ENCODE measurements at places on chromosomes 6 and 20. TPM values are rescaled to one million over a fixed set of nuclear protein-coding genes. Genes with fewer than 3 reads are reported as not detected.

RRAGD gene
- 11.6 TPM for total RNA-seq

DNA sequence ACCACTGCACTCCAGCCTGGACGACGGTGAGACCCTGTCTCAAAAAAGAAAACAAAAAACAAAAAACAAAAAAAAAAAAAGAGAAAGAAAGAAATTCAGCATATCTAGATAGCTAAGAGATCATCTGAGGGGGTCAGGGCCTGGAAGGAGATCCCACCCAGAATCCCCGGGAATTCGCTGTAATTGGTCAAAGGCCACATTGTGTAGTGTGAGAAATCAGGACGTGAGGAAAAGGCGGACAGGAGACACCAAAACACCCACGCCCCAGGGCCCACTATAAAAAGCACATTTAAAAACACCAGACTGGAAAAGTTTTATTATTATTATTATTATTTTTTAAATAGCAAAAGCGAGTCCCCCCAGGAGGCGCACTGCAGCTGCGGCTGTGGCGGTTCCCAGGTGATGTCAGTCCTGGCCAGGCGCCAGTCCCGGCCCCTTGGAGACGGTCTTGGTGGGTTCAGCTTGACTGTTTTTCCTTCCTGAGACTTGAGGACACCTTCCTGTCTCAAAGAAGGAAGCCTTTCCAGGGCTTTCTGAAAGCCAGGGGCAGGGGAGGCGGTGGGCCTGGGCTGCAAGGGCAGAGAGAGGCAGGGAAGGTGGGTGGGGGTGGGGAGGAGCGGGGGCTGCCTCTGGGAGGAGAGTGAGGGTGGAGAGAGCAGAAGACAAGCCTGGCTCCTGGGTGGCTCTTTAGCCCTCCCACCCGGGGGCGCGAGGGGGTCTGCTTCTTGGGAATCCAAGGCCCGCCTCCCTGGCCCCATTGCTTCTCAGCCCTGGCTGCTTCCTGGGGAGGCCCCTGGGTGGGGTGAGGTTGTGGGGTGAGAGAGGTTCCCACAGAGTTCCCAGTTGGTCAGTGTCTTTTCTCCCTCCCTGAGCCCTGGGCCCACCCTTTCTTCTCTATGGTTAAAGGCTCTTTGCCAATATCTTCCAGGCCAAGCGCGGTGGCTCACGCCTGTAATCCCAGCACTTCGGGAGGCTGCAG lies 14.5 kb downstream of the TCF15 start:
- H3K4me3 ChIP-seq, result no peak overlapping the region
- no peaks in the 10 kb centered on the region for H3K4me1 ChIP-seq
- no peaks in the 10 kb centered on the region for H3K36me3 ChIP-seq
- peaks cover 11% of the 10 kb centered on the region for H3K27me3 ChIP-seq
- H3K27ac ChIP-seq, result no peak overlapping the region
- no peak for DNase-seq

DNA sequence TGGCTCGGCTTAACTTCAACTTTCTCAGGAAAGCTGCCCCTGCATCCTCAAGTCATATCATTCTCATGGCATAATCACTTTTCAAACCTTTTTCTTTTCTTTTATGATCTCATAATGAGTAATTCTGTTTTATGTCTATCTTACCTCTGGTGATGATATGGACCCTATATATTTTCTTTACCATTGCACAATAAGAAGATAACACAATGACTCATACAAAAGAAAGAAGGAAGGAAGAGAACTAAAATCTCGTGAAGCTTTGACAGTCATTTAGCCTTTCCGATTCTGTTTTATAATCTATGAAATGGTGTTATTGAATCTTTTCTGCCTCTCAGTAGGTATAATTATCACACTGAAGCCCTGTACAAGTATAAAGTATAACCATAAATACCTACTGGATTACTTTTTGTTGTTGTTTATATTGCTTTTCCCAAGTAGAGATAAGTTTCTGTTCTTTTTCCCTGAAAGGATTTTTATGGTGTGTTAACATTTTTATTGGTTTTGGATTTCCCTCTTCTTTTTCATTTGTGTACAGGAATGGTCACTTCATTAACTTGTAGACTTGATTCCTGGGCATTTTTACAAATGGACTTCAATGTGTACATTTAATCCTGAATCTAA lies 300.9 kb downstream of the LAMA2 start:
- H3K4me1 ChIP-seq, result no peaks in the 10 kb centered on the region
- H3K36me3 ChIP-seq, result no peaks in the 10 kb centered on the region
- no peak overlapping the region for H3K4me3 ChIP-seq
- no peak overlapping the region for H3K27ac ChIP-seq
- H3K27me3 ChIP-seq, result no peaks in the 10 kb centered on the region

DNA sequence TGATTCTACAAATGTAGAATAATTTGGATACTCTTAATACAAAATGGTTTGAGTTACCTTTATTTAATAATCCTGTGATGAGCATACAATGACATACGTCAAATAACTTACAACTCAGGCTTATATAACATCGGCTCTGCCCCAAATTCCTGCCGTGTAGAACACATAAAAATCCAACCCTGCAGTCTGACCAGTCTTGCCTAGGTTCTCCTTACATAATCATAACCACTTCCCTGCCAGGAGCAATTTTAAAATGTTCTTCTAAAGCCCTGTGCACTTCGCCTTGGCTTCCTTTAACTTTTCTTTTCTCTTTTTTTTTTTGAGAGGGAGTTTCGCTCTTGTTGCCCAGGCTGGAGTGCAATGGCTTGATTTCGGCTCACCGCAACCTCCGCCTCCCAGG lies 16.2 kb upstream of the IER3 start:
- H3K27ac ChIP-seq, result no peak overlapping the region
- H3K36me3 ChIP-seq, result no peaks in the 10 kb centered on the region

- H3K27me3 ChIP-seq, result peaks cover 9% of the 10 kb centered on the region
- H3K4me3 ChIP-seq, result no peak overlapping the region
- no peak overlapping the region for H3K27ac ChIP-seq
Measured at GRCh38 chr6:11398451-11399326, 138.9 kb upstream of the TMEM170B start.
